ENCODE measurements at places on chromosomes 16 and 17.

DNA sequence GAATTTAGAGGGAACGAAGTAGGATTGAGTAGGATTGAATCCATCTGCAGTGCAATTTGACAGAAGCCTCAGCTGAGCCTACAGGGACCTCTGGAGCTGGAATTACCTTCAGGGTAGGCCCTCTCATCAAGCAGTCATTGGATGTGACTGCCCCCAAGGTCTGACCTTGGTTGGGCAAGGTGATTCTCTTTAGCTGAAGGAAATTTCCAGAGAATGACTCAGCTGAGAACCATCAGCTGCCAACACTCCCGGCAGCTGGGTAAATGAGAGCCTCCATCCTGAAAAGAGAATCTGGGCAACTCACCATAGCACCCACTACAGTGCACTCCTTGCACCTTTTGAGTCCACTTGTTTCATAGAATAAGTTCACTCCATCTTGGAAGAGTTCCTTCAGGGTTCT is 113.5 kb upstream of the MED13 start:
- peak; percentile 67 for ATAC-seq

GRCh38 chr17:83099086-83099555 is 19.7 kb downstream of the METRNL start:
- ATAC-seq: peak; percentile 2

GRCh38 chr16:80084614-80085013 is 456.2 kb upstream of the DYNLRB2 start:
- ATAC-seq: no peak

- ATAC-seq: no peak
Measured at GRCh38 chr16:72134507-72134906, 37.4 kb downstream of the PMFBP1 start.

GRCh38 chr16:65767125-65767524 is 599.4 kb upstream of the CDH5 start:
- no peak for ATAC-seq

DNA sequence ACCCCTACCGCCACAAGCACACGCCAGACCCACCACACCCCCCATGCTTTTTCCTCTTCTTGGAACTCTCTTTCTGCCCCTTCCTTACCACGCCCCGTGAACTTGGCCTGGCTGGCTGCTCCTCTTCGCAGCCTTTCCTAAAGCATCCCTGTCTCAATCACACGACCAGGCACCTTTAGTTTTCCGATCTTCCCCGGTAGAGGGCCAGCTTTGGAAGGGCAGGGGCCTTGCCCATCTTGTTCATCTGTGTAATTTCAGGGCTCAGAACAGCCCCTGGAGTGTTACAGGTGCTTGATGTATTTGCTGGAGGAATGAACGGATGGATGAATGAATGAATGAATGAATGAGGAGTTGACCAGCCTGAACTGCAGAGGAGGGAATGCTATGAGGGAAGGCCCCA is 3.7 kb downstream of the SPPL2C start:
- ATAC-seq: no peak

DNA sequence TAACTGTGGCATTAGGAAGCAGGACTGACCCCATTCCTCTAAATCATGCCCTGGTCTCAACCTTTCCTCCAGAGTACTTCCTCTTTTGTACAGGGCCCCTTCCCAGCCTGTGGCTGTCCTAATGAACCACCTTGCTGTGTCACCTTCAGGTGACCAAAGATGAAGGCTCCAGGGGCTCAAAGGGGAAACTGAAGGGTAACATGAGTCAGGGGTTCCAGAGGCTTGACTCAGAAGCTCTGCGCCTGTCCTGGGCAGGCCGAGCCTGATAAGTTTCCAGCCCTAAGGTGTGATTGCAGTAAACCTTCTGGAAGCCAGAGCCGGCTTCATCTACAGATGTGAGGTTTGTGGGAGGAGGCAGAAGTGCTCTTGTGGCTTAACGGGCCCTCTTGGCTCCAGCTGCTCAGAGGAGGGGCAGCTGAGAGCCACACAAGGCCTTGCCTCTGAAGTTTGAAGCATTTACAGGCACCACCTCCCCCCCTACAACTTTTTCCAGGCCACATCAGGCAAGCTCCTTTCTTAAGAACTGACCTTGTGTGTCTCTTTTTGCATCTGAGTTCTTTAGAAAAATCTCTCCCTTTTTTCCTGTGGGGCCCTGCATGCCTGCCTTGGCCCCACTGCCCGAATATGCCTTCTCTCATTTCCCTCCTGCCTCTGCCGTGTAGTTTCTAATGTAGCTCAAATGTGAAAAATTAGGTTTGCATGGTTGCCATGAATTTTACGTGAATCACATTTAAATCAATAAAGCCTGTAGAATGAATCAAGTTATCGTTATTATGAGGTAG is 149.9 kb downstream of the CLEC16A start:
- peak; percentile 27 for ATAC-seq

- ATAC-seq: no peak
Measured at GRCh38 chr17:34397265-34397664, 34.2 kb upstream of the CCL1 start.

GRCh38 chr16:56353054-56353921 is 72.1 kb downstream of the AMFR start:
- ATAC-seq: no peak

DNA sequence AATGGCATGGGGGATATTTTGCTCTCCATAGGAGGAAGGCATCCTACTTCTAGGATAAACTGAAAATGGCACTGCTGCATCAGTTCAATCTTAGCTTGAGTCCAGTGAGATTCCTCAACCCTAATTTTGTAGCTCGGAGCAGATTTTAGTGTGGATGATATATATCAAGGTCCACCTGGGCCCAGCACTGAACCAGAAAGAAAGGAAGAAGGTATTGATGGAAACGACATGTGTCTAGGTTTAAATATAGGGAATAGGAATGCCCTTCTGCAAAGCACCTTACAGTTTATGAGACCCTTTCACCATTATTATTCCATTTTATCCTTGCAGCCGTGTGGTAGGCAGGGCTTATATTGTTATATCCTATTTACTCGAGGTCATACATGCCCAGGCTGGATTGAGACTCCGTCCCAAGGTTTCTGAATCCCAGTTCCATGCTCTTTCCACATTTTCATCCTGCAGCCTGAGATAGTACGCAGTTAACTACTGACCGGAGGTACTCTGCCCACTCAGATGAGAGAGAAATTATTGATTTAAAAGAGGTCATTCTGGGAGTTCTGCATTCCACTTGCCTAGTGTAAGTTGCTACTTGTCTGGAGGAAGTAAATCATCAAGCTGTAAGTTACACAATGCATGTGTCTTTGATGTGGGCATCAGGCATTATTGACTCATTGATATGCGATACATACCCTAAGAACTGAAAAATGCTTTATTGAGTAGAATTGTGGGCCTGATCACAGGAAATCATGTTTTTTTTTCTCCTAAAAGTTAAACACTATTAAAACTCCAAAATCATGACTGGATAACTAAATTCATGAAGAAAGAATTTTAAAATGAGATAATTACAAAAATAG is 10.1 kb downstream of the KRT39 start:
- no peak for ATAC-seq

GRCh38 chr17:67717192-67717623 is 528 bp upstream of the NOL11 start:
- ATAC-seq: peak; percentile 7

- no peak for ATAC-seq
Measured at GRCh38 chr17:18224053-18224386, 1.4 kb upstream of the LLGL1 start.

GRCh38 chr16:49701789-49702494 is 154.0 kb downstream of the ZNF423 start:
- no peak for ATAC-seq

DNA sequence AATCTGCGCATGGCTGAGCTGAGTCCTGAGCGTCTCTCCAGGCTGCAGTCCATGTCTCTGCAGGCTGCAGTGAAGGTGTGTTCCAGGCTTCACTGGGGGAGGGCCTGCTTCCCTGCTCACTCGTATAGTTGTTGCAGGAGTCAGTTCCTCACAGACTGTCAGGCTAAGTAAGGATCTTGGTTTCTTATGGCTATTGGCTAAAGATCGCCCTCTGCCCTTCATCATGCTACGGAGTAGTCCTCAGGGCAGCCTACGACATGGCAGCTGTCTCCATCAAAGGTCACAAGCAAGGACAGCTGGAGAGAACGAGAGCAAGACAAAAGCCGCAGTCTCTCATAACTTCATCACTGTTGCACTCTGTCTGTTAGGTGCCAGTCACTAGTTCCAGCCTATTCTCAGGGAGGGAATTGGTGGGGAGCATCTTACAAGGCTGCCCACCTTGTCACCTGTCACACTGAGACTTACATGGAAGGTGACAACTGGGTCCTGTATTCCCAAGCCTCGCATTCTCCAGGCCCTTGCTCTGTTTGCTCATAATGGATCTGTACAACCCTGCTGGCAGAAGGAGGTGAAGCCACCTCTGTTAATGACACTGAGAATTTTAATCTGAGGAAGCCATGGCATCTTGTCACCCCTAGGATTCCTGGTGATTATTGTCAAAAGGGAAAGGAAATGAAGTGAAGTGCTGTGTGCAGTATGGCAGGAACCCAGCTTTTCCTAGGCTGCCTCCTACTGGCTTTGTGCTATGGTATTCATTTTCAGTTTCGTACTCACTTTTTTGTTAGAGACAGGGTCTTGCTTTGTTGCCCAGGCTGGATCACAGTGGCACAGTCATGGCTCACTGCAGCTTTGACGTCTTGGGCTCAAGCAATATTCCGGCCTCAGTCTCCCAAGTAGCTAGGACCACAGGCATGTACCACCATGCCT is 43.4 kb downstream of the MFSD11 start:
- ATAC-seq: peak; percentile 47

DNA sequence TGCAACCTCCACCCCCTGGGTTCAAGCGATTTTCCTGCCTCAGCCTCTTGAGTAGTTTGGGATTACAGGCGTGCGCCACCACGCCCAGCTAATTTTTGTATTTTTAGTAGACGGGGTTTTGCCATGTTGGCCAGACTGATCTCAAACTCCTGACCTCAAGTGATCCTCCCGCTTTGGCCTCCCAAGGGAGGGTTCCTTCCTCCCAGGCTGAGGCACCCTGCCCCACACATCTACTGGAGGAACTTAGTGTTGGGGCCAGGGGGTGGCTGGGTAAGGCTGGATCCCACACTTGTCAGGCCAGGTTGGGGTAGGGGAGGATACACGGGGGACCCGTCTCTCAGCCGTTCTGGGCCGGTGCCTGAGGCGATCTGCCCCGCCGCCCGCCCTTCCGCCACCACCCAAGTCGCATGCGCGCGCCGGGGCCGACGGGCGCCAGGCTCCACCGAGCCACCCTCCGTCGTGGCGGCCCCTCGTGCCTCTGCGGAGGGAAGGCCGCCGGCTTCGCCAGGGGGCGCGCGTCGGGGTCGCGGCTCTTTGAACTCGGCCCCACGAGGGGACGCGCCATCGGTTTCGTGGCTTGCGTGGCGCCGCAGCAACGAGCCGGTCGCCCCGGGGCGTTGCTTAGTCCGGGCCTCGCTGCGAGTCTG is 15.9 kb downstream of the GRB7 start:
- peak; percentile 7 for ATAC-seq

- ATAC-seq: peak; percentile 93
Measured at GRCh38 chr17:47802341-47803022, 19.1 kb downstream of the OSBPL7 start.

DNA sequence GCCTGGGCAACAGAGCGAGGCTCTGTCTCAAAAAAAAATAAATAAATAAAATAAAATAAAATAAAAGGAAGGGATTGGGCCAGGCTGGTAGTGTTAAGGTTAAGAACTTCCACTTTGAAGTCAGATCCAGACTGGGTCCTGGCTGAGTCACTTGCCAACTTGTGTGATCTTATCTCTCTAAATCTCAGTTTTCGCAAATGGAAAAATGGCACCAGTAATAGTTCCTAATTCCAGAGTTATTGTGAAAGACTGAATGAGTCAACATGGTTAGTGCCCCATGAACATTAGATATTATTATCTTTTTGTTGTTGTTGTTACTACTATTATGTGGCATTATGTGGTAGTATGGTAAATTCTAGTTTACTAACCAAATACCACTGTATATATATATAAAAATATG is 188.0 kb upstream of the AXIN2 start:
- no peak for ATAC-seq

DNA sequence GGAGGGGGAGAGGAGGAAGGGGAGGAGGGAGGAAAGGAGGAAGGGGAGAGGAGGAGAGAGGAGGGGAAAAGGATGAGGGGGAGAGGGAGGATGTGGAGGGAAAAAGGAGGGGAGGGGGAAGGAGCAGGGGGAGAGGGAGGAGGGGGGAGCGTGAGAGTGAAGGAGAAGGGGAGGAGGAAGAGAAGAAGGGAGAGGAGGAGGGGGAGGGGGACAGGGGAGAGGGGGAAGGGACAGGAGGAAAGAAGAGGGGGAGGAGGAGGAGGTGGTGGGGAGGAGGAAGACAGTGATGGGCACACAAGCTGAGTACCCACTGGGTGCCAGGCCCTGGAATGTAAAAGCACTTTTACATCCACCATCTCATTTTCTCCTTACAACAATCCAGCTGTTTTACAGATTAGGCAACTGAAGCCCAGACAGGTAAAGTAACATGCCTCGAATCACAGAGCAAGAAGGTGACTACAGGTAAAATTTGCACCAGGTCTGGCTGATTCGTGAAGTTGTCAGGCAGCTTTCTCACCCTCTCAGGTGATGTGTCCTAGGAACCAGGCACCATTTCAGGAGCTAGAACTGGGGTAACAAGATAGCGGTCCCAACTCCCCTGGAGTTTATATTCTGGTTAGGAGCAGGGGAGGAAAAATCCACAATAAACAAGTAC is 10.0 kb upstream of the LITAF start:
- no peak for ATAC-seq

DNA sequence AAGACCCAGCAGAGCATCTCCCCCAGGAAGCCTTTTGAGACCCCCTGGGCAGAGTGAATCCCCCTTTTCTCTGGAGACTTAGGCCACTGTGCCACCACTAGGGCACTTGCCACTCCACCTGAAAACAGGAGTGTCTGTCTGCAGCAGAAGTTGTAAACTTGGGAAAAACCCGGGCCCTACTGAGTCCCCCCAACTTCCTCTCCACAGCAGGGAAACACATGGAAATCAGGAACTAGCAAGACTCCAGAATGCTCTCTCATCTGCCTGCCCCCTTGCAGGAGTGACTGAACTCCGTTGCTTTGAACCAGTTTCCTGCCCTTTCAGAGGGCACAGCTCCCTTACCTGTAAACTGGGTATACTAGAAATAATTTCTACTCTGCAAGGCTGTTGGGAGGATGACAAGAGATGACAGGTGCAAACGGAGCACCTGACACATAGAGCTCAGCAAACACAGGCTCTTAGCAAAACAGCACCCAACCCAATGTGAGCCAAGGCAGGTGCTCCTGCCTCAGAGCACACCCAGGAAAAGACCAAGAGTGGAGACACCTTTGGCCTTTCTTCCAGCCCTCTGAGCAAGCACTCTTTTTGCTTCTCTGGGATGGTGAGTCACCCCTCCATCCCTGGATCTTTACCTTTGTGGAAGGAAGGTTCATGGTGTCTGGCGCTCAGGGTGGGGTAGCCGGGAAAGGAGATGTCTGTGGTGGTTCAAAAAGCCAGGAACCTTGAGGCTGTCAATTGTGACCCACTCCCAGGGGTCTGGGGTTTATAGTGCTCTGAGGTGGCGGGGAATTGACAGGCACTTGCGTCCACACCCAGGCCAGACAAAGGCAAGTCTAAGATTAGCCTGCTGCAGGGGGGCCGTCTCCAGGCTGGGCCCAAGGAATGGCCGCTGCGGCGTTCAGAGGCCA is at the start of gene HCRT:
TSS of gene HCRT (minus strand) at position 740 of the 908 bp plus-strand sequence. CDS start at position 653, 87 bp downstream.
- ATAC-seq: no peak
